ENCODE measurements at places on chromosomes 7 and 10.

DNA sequence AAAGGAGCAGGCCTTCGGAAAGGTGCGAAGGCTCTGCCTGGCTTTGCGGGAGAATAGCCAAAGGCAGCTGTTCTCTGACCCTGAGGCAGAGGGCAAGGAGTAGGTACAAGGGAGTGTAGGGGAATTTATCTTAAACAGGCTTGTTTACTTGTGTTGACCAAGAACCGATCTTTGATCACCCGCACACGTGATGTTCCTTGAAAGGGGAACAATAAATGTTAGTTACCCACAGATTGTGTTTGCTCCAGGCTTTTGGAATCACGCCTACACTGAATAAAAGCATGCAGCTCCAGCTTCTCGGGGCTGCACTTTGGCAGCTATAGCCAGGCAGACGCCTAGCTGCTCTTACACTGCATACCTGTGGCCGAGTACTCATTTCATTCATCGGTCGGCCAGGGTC lies 420.8 kb downstream of the PHF14 start:
- no peak for DNase-seq

DNA sequence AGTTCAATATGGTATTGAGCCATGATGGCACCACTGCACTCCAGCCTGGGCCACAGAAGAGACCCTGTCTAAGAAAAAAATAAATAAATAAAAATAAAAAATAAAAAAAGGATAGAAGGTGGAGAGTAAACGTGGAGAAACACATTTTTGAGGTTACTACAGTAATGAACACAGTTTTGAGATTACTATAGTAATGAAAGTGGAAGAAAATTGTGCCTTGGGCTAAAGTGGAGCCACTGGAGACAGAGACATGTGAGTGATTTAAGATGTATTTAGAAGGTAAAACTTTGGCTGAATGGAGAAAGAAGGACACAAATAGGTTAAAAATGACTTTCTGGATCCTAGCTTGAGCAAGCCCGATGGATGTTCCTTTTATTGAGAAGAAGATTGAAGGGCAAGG lies 76.8 kb downstream of the HGF start:
- DNase-seq = no peak

GRCh38 chr10:93364966-93365365 lies 117.2 kb downstream of the MYOF start:
- no peak for DNase-seq

DNA sequence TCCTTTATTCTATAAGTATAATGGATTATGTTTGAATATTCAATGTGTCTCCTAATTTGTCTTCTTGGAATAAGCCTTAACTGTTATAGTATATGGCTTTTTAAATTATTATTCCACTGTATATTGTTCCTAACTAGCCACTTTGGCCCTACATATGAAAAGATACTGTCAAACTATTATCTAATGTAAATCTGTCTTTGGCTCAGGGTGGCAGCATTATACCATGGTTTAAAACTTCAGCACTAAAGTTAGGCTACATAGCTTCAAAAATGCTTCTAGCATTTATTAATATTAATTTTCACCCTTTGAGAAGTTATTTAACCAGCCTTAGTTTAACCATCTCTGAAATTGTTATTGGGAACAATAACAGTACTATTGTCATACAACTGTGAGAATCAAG lies 543.1 kb upstream of the MBL2 start:
- peak; percentile 16 for DNase-seq

DNA sequence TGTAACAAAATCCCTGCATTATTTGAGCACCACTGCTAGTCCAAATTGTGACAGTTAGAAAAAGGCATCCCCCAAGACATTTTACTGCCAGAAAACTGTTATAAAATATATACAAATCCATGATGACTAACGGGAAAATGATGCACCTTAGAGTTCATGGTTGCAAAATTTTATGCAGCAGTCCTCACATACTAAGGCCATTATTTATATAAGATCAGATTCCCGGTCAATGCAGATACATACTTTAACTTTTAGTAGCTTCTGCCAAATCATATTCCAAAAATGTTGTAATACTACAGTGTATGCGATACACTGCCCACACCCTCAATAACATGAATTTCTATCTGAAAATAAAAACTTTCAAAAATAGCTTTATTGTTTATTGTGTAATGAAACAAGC lies 239.9 kb upstream of the ZNF32 start:
- DNase-seq = peak; percentile 98
